Cardiac fibroblast (primary cell): ENCODE measurements at places on chromosomes 6 and 20.
A peak's percentile ranks its signal among the peaks of the same experiment; 100 is the strongest.

DNA sequence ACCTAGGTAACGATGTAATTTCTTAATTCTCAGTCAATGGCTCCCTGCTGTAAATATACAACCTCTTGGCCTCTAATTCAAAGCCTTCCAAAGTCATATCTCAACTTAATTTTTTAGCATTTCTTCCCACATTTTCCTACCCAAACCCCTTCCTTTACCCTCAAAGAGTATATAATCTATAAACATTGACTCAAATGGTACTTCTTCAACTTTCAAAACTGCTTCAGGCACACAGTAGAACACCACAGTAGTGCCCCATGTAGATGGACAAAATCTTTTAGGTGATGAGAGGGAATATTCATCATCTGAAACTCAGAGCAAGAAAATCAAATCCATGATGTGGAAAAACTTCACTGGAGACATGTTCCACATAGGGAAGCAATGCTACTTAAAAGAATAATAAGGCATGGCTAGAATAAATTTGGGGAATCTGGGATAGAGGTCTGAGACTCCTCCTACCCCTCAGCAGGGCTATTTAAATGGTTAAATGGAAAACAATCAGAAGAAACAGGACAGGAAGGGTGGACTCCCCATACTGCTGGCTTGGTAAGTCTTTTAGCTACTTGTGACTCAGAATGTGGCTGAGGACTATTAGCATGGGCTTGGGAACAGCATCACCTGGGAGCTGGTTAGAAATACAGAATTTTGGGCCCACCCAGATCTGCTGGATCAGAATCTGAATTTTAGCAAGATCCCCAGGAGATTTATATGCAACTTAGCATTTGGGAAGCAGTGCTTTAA lies 6.4 kb downstream of the SLC22A2 start:
- no peak for DNase-seq

- no peak for DNase-seq
These were observed 43.0 kb upstream of the CD83 start for GRCh38 chr6:14074476-14075094.

DNA sequence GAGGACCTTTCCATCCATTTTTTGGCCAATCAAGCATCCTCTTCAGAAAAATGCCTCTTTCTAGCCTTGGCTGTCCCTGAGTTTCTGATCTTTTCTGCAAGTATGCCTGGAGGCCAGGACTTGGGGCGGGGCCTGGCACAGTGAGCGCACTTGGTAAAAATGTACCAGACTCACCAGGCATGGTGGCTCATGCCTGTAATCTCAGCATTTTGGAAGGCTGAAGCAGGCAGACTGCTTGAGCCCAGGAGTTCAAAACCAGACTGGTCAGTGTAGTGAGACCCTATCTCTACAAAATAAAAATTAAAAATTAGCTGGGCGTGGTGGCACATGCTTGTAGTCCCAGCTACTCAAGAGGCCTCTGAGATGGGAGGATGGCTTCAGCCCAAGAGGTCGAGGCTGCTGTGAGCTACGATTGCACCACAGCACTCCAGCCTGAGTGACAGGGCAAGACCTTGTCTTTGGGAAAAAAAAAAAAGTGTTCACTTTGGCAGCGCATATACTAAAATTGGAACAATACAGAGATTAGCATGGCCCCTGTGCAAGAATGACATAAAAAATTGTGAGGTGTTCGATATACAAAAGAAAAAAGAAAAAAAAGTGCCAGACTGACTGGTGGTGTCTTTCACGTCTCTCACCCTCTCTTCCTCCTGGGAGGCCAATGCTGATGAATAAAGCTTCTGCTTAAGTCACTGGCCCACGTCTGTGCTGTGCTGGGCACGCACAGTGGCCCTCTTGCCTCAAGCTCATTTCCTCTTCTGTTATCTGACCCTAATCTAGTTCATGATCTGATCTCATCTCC lies 18.1 kb upstream of the SLC9A8 start:
- peak; percentile 9 for DNase-seq

DNA sequence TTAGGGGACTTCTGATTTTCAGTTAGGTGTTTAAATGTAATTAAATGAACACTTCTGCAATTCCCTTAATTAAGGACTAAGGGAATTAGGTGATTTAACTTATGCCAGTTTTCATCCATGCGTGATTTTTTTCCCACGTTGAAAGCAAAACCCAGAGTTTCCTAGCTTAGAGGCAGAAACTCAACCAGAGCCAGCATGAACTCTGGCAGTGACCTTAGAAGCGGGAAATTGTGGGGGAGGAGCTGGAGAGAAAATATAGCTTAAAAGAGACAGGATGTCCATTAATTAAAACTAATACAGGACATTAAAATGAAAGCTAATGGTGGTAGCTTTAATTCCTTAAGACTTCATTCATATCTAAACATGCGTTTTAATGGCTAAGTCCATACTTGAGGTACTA lies 41.6 kb downstream of the IYD start:
- no peak for DNase-seq

DNA sequence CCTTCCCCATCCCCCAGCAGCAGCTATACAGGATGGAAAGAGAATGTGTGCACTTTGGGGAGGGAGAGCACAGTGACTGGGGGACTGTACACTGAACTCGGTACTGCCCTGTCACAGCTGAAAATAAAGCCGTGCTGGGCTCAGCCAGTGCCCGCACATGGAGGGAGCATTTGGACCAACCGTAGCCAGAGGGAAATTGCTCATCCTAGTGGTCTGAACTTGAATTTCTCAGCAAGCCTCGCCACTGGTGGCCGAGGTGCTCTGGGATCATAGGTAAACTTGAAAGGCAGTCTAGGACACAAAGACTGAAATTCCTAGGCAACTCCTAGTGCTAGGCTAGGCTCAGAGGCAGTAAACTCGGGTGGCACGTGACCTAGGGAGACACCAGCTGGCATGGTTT lies 61.0 kb downstream of the DZANK1 start:
- DNase-seq: no peak

DNA sequence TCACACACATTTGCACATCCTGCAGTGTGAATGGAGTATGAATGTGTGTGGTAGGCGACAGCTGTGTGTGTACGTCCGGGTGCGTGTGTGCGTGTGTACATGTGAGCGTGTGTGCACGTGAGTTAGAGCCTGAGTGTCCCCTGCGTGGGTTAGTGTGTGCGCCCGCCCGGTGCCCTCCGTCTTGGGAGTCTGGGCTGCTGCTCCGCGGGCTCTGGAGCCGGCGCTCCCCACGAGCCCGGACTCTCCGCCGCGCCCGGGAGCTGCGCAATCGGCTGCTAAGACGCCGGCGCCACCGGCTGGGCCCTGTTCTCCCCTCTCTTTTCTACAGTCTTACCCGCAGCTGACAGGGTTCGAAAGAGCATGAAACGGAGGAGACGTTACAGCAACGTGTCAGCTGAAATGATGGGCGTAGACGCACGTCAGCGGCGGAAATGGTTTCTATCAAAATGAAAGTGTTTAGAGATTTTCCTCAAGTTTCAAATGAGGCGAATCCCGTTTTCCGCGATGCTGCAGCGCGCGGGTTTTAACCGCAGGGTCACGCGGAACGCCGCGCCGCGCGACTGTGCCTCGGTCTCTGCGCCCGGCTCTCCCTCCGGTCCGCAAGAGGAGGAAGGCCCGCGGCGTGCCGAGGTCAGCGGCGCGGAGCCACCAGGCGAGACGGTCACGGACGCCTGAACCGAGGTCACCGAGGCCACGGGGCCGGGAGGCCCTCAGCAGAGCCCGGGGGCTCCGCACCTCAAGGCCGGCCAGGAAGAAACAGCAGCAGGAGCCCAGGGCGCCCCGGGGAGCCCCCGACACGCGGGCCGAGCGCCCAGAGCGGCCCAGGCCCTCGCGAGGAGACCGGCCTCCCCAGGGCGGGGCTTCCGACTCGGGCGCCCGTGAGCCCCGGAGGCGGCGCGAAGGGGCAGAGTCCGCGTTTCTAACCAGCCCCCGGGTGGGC lies 95.3 kb upstream of the BHLHE23 start:
- DNase-seq: peak; percentile 57

- DNase-seq: no peak
These were observed 12.9 kb downstream of the OR2A4 start for GRCh38 chr6:131688286-131688685.
